ENCODE measurements at places on chromosomes 5 and 9.

DNA sequence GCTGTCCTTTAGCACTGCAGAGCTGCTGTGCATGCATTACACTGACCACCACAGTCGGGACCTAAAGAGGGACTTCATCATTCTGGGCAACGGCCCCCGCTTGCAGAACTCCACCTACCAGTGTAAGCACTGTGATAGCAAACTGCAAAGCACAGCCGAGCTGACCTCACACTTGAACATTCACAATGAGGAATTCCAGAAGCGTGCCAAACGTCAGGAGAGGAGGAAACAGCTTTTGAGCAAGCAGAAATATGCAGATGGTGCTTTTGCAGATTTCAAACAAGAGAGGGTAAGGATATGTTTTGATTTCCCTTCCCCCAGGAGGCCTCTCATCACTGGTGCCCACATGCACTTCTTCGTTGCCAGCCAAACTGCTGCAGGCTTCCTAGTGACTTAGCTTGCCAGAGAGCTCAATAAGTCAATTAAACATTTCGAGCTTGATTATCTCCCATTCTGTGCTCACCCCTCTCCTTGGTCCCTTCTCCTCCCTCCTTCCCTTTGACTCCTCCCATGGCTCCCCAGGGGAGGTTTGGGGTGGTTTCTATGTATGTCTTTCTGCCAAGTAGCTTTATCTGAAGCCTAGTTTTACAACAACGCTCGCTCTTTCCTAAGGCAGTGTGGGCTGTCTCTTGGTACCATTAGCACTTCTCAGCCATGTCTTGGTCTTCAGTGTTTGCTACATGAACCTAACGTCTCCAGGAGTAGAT lies 66.7 kb downstream of the ZNF462 start:
- DNase-seq, result no peak
- no peaks in the 10 kb centered on the region for H3K4me1 ChIP-seq
- no peaks in the 10 kb centered on the region for H3K27me3 ChIP-seq
- no peak overlapping the region for H3K4me3 ChIP-seq
- H3K36me3 ChIP-seq, result no peaks in the 10 kb centered on the region

DNA sequence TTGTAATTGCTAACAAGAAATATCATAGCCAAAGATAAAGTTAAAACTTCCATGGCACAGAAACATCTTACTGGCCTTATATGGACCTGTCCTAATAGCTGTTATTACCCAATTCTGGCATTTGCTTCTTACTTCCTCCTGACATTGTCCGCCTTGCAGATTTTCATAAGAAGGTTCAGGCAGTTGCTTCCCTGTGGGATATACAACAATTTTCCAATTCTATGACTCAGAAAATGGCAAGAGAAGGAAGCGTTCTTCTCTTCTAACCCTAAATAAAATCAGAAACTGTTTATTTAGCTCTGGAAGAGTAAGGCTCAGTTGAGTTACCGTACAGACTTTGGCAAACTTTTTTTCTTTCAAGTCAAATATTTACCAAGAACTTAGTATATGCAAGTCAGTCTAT lies 1.7 kb downstream of the PRKAA1 start:
- H3K4me3 ChIP-seq, result peak overlapping the region; percentile 88
- H3K27me3 ChIP-seq, result peaks cover 1% of the 10 kb centered on the region
- H3K27ac ChIP-seq, result no peak overlapping the region
- peaks cover 33% of the 10 kb centered on the region for H3K4me1 ChIP-seq
- no peak for DNase-seq
- peaks cover 32% of the 10 kb centered on the region for H3K36me3 ChIP-seq

DNA sequence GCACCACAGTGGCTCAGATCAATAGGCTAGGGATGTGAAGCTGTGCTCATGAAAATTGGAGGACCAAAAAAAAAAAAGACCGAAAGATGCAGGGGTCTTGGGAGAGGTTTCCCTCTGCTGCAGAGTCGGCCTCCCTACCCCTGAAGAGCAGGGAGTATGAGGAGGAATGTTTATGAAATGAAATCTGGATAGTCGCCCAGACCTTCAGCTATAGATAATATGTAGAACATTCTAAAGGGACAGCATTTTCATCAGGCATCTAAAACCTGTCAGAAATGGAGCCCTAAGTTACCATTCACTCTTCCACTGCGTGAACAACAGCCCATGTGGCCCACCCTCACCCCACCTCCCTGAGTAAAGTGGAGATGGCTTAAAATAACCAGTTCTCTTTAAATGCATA lies 122.9 kb downstream of the TMEM174 start:
- no peak overlapping the region for H3K27ac ChIP-seq
- no peak overlapping the region for H3K4me3 ChIP-seq
- H3K4me1 ChIP-seq, result no peaks in the 10 kb centered on the region

GRCh38 chr5:176353533-176353932 lies 8.0 kb downstream of the KIAA1191 start:
- peaks cover 13% of the 10 kb centered on the region for H3K4me1 ChIP-seq
- H3K27me3 ChIP-seq, result no peaks in the 10 kb centered on the region
- H3K36me3 ChIP-seq, result peaks cover 78% of the 10 kb centered on the region
- H3K4me3 ChIP-seq, result no peak overlapping the region
- no peak for DNase-seq

GRCh38 chr9:137217276-137218211 lies 4.5 kb downstream of the RNF208 start:
- H3K4me1 ChIP-seq, result no peaks in the 10 kb centered on the region
- peaks cover 3% of the 10 kb centered on the region for H3K36me3 ChIP-seq
- H3K27me3 ChIP-seq, result no peaks in the 10 kb centered on the region
- no peak overlapping the region for H3K4me3 ChIP-seq

GRCh38 chr9:20854444-20854843 lies 170.4 kb downstream of the FOCAD start:
- no peaks in the 10 kb centered on the region for H3K4me1 ChIP-seq
- no peak overlapping the region for H3K27ac ChIP-seq
- peaks cover 3% of the 10 kb centered on the region for H3K36me3 ChIP-seq

DNA sequence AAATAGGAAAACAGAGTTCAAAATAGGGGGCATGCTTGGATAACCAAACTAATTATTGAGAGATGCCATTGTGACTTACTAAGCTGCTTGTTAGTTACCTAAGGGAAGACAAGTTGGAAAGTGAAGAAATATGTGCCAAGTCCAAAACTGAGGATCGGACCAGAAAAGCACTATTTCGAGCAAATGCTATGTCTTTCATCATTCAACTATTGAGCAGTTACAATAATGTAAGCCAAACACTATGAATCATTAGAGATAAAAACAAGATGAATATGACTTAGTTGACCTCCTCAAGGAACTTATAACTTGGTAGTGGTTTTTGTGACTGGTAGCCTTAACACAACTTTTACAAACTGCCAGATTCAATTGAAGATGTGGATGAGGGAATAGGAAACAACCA lies 240.6 kb upstream of the MPDZ start:
- H3K36me3 ChIP-seq, result no peaks in the 10 kb centered on the region
- no peak for DNase-seq
- H3K27ac ChIP-seq, result no peak overlapping the region
- H3K4me1 ChIP-seq, result no peaks in the 10 kb centered on the region

DNA sequence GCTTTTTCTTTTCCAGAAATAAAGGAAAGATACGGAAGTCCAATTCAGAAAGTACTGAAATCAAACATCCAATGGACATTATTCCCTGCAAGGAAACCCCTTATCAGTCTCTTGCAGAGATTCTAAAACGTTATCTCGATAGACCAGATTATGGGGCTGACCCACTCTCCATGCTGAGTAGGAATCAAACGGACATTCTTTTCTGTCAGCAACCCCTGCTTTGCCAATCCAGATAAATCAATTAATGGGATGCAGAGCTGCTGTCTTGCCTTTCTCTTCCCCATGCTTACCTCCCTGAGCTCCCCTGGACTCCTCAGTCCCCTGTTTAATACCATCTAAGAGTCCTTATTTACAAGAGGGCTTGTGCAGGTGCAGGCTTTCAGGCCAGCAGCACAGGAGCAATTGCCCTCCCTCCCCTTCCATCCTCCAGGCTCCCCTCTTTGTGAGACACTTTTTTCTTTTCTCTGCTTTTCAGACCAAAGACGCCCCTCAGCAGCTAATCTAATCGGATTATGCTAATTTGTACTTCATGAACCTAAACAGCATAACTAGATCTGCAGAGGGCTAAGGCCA lies 14.2 kb downstream of the TAL2 start:
- H3K27me3 ChIP-seq, result peaks cover 3% of the 10 kb centered on the region
- H3K27ac ChIP-seq, result no peak overlapping the region
- no peaks in the 10 kb centered on the region for H3K36me3 ChIP-seq
- no peak overlapping the region for H3K4me3 ChIP-seq
- no peak for DNase-seq

GRCh38 chr5:75460532-75460931 lies 50.9 kb downstream of the CERT1 start:
- H3K27ac ChIP-seq, result no peak overlapping the region
- H3K36me3 ChIP-seq, result peaks cover 28% of the 10 kb centered on the region
- H3K4me3 ChIP-seq, result no peak overlapping the region
- no peaks in the 10 kb centered on the region for H3K27me3 ChIP-seq
- DNase-seq, result no peak

DNA sequence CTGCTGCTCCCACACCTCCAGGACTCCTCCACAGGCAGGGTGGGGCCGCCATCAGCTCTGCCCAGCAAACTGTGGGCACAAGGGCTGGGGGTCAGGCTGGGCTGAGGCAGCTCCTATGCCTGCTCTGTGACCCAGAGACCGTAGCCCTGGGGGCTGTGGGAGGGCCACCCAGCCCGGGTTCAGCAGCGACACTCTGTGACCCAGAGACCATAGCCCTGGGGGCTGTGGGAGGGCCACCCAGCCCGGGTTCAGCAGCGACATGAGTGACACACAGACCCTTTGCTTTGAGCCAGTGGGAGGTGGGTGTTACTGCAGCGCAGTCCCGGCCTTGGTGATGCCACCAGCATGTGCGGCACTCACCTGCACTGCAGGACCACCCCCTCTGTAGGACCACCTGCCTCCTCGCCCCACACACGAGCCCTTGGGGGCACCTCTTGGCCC lies 118.9 kb upstream of the LPCAT1 start:
- no peak overlapping the region for H3K4me3 ChIP-seq
- no peak overlapping the region for H3K27ac ChIP-seq
- no peak for DNase-seq
- H3K4me1 ChIP-seq, result peaks cover 10% of the 10 kb centered on the region
- H3K27me3 ChIP-seq, result peaks cover 34% of the 10 kb centered on the region

DNA sequence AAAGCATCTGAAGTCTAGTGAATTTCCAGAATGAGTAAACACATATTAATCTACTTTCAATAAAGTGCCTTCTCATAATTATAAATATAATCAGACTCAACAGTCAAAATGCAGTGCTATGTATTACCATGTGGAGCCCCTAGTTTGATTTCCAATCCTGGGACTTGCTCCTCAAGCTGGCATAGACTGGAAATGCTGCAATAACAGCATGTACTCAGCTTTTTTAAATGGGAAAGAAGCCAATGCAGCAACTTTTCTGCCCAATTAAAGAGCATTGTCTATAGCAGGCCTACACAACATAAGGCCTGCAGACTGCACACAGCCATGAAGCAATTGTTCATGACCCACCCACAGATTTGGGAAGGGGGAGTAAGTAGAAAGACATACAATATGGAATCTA lies 103.2 kb downstream of the NR2F1-AS1 start:
- H3K27me3 ChIP-seq, result no peaks in the 10 kb centered on the region
- H3K4me1 ChIP-seq, result no peaks in the 10 kb centered on the region
- H3K36me3 ChIP-seq, result no peaks in the 10 kb centered on the region
- H3K27ac ChIP-seq, result no peak overlapping the region
- H3K4me3 ChIP-seq, result no peak overlapping the region

DNA sequence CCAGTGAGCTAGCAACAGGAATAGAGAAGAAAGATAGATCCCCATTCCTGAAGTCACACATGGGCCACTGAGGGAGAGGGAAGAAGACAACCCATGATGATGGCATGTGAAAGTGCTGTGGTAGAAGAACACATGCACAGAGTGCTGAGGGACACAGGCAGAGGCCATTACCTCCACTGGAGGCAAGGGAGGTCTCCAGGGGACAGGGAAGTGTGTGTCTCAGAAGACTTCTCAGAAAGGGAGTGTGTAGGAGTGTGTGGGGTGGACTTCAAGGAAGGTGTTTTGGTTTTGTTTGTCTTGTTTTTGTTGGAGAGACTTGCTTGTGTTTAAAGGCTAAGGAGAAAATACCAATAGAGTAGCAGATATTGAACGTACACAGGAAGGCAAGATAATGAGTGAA lies 77.0 kb upstream of the SMARCA2 start:
- no peak overlapping the region for H3K4me3 ChIP-seq
- no peaks in the 10 kb centered on the region for H3K36me3 ChIP-seq
- H3K4me1 ChIP-seq, result no peaks in the 10 kb centered on the region
- peaks cover 10% of the 10 kb centered on the region for H3K27me3 ChIP-seq

DNA sequence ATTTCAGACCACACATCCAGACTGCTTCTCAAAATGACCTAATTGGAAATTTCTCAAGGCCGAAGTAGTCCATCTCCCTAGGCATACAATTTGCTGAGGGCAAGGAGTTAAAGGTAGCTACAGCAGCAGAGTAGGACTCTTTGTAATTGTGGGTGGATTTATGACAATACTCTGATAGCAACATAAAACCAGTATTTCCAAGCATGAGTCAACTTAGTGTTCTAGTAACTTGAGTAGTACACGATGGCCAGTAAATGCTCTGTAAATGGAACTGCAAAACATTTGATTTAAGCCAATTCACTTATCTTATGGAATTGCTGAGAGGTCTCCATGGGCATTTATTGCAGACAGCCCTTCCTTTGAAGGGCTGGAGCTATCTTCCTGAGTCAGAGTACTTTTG lies 352.2 kb downstream of the PLK2 start:
- no peaks in the 10 kb centered on the region for H3K4me1 ChIP-seq
- no peaks in the 10 kb centered on the region for H3K27me3 ChIP-seq
- no peak overlapping the region for H3K4me3 ChIP-seq
- no peaks in the 10 kb centered on the region for H3K36me3 ChIP-seq
- no peak for DNase-seq
- H3K27ac ChIP-seq, result no peak overlapping the region

GRCh38 chr5:40623480-40624420 lies 56.0 kb upstream of the PTGER4 start:
- H3K4me3 ChIP-seq, result no peak overlapping the region
- peaks cover 5% of the 10 kb centered on the region for H3K36me3 ChIP-seq
- peaks cover 33% of the 10 kb centered on the region for H3K4me1 ChIP-seq
- peaks cover 4% of the 10 kb centered on the region for H3K27me3 ChIP-seq
- peak; percentile 17 for DNase-seq

DNA sequence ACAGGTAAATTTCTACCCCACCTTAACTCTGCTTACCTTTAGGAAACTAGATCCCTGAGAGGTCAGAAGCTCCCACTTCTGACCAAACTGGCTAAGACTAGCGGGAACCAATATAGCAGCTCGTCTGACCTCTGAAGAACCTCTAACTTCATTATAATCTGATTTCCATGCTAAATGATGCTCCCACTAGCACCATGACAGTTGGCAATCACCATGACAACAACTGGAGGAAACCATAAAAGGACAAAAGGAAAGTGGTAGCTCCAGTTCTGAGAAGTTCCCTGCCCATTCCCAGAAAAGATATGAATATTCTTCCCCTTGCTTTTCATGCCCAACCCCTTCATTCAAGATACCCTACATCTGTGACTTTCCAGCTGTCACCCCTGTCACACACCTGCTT lies 483.3 kb downstream of the CTNND2 start:
- H3K27ac ChIP-seq, result no peak overlapping the region
- H3K4me1 ChIP-seq, result no peaks in the 10 kb centered on the region
- H3K4me3 ChIP-seq, result no peak overlapping the region
- H3K36me3 ChIP-seq, result no peaks in the 10 kb centered on the region
- H3K27me3 ChIP-seq, result no peaks in the 10 kb centered on the region

GRCh38 chr9:18268381-18268780 lies 205.6 kb upstream of the ADAMTSL1 start:
- no peak overlapping the region for H3K27ac ChIP-seq
- no peaks in the 10 kb centered on the region for H3K4me1 ChIP-seq
- no peak for DNase-seq
- H3K27me3 ChIP-seq, result no peaks in the 10 kb centered on the region

- peaks cover 16% of the 10 kb centered on the region for H3K4me1 ChIP-seq
- no peak overlapping the region for H3K4me3 ChIP-seq
- DNase-seq, result no peak
- H3K27me3 ChIP-seq, result no peaks in the 10 kb centered on the region
These were observed 48.7 kb upstream of the POMT1 start for GRCh38 chr9:131454028-131454427.

Data from activated T-helper 2 cell treated with anti-CD3 and anti-CD28 coated beads, Interferon-gamma antibody, Interleukin-2, Interleukin-4, amounts not matched to agents 10 μg/mL and 5 μg/mL and 100 μg/mL, durations not matched to agents 14 hours and 24 hours and 36 hours (primary cell).